LoVo (cell line): ENCODE measurements at places on chromosomes 3 and 15.
A peak's percentile ranks its signal among the peaks of the same experiment; 100 is the strongest.

DNA sequence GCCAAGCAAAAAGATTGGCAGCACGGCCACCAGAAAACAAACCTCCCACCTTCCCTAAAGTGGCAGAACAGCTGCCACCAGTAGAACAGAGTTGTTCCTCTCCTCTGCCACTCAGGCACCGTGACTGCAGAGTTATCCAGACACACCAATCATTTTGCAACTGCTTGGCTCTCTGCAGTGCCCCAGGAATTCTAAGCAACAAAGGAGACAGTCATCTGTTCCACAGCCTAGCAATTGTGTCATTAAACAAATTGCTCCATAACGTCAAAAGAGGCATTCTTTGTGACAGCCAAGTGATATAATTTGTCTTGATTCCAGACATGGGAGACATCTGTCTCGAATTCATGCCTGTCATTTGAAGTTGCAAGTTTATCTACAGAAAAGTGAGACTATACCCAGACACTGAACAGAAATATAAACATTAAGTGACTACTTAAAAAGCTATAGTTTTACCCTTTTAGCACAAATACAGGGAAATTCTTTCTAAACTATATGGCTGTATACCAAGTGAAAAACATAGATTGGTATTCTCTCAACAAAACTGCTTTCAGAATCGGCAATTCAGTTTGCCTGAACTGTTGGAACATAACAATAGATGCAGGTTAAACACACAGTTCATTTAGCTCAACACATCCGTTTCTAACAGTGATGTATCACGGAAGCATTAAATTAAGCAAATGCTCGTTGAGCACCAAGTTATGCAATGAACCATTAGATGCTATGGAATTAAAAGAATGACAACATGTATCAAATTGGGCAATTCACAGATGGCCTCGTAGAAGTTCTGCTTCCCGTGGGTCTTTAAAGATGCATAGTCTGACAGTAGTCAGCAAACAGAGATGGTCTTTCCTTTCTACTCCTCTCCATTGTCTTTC lies 281.3 kb downstream of the FGF12 start:
- DNase-seq, result no peak

- no peak for DNase-seq
Measured at GRCh38 chr15:70159713-70160009, 61.9 kb upstream of the TLE3 start.

GRCh38 chr15:41773332-41773728 lies 954 bp upstream of the MAPKBP1 start:
- DNase-seq, result no peak

DNA sequence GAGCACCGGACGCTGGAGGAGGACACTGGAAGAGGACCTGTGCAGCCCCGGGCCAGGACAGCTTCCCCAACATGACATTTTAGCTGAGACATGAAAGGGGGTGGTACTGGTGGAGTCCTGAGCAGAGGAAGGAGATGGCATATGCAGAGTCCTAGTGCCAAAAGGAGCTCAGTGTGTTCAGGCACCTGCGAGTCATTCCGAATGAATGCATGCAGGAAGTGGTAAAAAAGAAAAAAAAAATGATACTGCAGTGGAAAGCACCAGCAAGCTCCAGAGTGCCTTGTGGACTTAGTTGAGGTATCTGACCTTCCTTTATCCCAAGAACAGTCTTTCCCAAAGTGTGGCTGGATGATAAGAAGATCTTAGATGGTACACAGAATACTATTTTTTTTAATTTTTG lies 6.6 kb upstream of the ZNF148 start:
- DNase-seq, result peak; percentile 32

- no peak for DNase-seq
Measured at GRCh38 chr15:81330366-81331090, 6.6 kb upstream of the STARD5 start.

DNA sequence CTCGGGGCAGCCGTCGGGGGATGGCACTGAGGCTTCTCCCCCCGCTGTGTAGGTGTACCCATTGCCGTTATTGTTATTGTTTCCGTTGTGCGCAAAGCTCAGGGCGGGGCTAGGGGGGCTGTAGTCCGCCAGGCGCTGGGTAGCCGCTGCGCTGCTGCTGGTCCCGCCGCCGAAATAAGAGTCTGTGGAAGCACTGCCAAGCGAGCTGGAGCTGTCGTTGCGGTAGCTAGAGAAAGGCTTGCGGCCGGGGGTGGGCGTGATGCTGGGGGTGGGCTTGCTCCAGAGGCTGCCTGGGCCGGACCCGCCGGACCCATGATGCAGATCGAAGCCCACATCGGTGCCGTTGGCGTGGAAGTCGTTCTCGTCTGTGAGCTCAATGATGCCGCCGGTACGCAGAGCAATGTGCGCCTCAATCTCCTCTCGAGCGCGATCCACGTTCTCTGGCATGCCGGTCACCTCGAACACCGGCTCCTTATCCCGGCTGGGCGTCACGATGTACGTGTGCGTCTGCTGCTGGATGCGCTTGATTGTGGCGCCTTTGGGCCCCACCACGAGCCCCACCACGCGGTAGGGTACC lies 1.9 kb downstream of the MEX3B start:
- no peak for DNase-seq

GRCh38 chr3:115217678-115218451 lies 70.8 kb upstream of the ZBTB20 start:
- peak; percentile 41 for DNase-seq

DNA sequence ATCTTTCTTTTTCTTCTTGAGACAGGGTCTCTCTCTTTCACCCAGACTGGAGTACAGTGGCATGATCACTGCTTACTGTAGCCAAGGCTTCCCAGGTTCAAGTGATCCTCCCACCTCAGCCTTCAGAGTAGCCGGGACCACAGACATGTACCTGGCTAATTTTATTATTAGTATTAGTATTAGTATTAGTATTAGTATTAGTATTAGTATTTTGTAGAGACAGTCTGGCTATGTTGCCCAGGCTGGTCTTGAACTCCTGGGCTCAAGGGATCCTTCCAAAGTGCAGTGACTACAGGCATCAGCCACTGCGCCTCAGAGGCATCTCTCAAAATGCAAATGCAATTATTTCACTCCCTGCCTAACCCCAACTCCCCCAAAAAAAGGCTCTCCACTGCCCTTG lies 1.7 kb downstream of the KIF7 start:
- no peak for DNase-seq

- DNase-seq, result no peak
Measured at GRCh38 chr15:85351965-85352364, 28.4 kb upstream of the AKAP13 start.

GRCh38 chr15:85312929-85313331 lies 67.5 kb upstream of the AKAP13 start:
- no peak for DNase-seq

GRCh38 chr15:74134387-74135027 lies 4.1 kb downstream of the ISLR2 start:
- no peak for DNase-seq

DNA sequence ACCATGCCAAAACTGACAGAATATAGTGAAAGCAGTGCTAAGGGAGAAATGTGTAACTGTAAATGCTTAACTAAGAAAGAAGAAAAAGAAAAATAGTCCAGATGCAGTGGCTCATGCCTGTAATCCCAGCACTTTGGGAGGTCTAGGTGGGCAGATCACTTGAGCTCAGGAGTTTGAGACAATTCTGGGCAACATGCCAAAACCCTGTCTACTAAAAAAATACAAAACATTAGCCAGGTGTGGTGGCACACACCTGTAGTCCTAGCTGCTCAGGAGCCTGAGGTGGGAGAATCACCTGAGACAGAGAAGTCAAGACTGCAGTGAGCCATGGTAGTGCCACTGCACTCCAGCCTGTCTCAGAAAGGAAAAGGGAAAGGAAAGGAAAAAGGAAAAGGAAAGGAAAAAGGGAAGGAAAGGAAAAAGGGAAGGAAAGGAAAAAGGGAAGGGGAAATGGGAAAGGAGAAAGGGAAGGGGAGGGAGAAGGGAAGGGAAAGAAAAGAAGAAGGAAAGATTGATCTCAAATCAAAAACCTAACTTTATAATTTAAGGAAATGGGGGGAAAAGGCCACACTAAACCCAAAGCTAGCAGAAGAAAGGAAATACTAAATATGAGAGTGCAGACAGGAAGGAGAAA lies 20.3 kb downstream of the C3orf33 start:
- no peak for DNase-seq

DNA sequence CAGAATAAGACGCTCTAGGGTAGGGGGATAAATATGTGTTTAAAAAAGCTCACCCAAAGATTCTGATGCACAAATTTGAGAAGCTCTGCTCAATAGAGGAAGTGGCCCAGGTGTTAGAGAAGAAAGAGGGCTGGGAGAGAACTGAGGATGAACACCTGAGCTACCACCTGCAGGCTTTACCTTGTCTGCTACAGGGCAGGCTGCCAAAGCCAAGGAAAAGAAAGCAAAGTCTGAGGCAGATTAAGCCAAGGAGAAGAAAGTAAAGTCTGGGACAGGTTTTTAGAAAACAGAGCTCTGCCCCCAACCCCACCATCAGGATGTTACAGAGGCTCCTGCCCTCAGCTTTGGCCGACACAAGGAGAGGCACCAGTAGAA lies 92.9 kb downstream of the THRB start:
- no peak for DNase-seq

GRCh38 chr3:176954517-176954916 lies 242.8 kb downstream of the TBL1XR1 start:
- no peak for DNase-seq

- DNase-seq, result no peak
Measured at GRCh38 chr15:99511531-99511865, 54.3 kb upstream of the MEF2A start.

GRCh38 chr15:69653306-69653705 lies 200.7 kb downstream of the RPLP1 start:
- no peak for DNase-seq

DNA sequence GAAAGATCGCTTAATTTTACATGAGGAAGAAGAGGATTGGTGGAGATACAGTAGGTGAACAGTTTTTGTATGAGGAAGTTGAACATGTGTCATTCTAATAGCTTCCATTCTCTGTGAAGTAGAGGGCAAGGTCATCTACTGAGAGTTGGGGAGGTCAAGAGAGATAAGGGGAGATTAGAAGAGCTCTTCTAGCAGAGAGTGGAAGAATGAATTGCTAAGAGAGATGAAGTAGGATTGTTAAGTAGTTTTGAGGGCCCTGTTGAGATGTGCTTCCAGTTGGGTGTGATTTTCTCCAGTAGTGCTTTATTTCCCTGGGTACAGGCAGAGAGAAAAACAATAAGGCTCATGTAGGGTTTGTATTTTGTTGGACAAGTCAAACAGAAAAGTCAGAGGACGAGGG lies 5.2 kb downstream of the OPA1 start:
- no peak for DNase-seq

DNA sequence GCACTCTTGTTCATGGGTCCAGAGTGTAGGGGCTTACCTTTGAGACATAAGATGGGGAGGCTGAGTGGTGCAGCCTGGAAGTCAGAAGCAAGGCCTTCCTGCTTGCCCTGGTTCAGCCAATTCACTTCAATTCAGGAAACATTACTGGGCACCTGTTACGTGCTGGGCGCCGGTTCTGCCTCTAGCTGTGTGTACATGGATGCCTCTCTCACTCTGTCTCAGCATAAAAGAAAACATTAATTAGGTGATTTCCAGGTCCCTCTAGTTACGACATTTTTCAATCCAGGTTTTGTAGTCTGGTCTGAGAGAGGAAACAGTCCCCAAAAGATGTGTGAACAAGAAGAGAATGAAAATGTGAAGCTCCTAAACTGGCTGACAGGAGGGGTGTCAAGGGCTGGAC lies 1.2 kb downstream of the RTP1 start:
- DNase-seq, result no peak

- DNase-seq, result no peak
Measured at GRCh38 chr15:100899601-100900000, 19.6 kb upstream of the LRRK1 start.

DNA sequence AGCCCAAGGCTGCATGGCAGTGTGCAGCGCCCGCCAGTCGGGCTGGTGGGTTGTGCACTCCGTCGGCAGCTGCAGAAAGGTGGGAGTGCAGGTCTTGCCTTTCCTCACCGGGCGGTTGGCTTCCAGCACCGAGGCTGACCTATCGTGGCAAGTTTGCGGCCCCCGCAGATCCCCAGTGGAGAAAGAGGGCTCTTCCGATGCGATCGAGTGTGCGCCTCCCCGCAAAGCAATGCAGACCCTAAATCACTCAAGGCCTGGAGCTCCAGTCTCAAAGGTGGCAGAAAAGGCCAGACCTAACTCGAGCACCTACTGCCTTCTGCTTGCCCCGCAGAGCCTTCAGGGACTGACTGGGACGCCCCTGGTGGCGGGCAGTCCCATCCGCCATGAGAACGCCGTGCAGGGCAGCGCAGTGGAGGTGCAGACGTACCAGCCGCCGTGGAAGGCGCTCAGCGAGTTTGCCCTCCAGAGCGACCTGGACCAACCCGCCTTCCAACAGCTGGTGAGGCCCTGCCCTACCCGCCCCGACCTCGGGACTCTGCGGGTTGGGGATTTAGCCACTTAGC lies 4.3 kb downstream of the ISL2 start:
- DNase-seq, result no peak

- peak; percentile 32 for DNase-seq
Measured at GRCh38 chr3:138072796-138073195, 42.6 kb downstream of the DZIP1L start.

- no peak for DNase-seq
Measured at GRCh38 chr3:6523043-6523442, 337.9 kb upstream of the GRM7 start.

DNA sequence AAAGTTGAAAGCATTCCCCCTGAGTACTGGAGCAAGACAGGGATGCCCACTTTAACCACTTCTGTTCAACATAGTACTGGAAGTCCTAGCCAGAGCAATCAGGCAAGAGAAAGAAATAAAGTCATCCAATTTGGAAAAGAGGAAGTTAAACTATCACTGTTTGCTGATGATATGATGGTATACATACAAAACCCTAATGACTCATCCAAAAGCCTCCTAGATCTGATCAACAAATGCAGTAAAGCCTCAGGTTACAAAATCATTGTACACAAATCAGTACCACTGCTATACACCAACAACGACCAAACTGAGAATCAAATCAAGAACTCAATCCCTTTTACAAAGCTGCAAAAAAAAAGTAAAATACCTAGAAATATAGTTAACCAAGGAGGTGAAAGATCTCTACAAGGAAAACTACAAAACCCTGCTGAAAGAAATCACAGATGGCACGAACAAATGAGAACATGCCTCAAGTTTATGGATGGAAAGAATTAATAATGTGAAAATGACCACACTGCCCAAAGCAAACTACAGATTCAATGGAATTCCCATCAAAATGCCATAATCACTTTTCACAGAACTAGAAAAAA lies 40.3 kb downstream of the RPL39L start:
- no peak for DNase-seq

- no peak for DNase-seq
Measured at GRCh38 chr3:106032479-106032878, 163.7 kb upstream of the CBLB start.

- DNase-seq, result no peak
Measured at GRCh38 chr3:116378077-116378476, 67.2 kb downstream of the LSAMP start.
